Epithelial cell of alveolus of lung (primary cell): ENCODE measurements at places on chromosomes 5 and 9. TPM values are rescaled to one million over a fixed set of nuclear protein-coding genes. Genes with fewer than 3 reads are reported as not detected.

BAAT gene
- total RNA-seq, result 0.13 and 0.56 TPM in 2 replicates

IDNK gene
- total RNA-seq, result 0.48 and 2.3 TPM in 2 replicates

SREK1IP1 gene
- total RNA-seq, result 6.6 and 11.3 TPM in 2 replicates

MTREX gene
- total RNA-seq, result 54.1 and 73.3 TPM in 2 replicates

LCN15 gene
- not detected in 2 replicates for total RNA-seq

FOXD1 gene
- 13.2 and 18.0 TPM in 2 replicates for total RNA-seq

NUTM2F gene
- not detected in 2 replicates for total RNA-seq

MORN5 gene
- not detected in 2 replicates for total RNA-seq

FAM53C gene
- 25.9 and 41.4 TPM in 2 replicates for total RNA-seq

DBH gene
- not detected in 2 replicates for total RNA-seq

KIF20A gene
- 35.4 and 44.1 TPM in 2 replicates for total RNA-seq

ITK gene
- total RNA-seq, result not detected in 2 replicates

PCDHGB3 gene
- total RNA-seq, result 0.39 and 6.1 TPM in 2 replicates

SLC44A1 gene
- total RNA-seq, result 23.4 and 26.2 TPM in 2 replicates

TOR1B gene
- 26.8 and 28.8 TPM in 2 replicates for total RNA-seq

SLC27A6 gene
- total RNA-seq, result 1.6 and 1.8 TPM in 2 replicates

IRX1 gene
- total RNA-seq, result 1.7 TPM in 1 of 2 replicates, not detected in the other

GDNF gene
- total RNA-seq, result 0.39 TPM in 1 of 2 replicates, not detected in the other

DEPDC1B gene
- 7.1 and 10.0 TPM in 2 replicates for total RNA-seq

FRMD3 gene
- total RNA-seq, result 0.13 and 1.3 TPM in 2 replicates

RETREG1 gene
- total RNA-seq, result 0.16 and 0.39 TPM in 2 replicates

KCNN2 gene
- 0.26 and 0.96 TPM in 2 replicates for total RNA-seq

CAVIN4 gene
- 0.65 and 1.9 TPM in 2 replicates for total RNA-seq

ENTPD2 gene
- 0.72 TPM in 1 of 2 replicates, not detected in the other for total RNA-seq

RELL2 gene
- total RNA-seq, result 2.4 and 3.7 TPM in 2 replicates

MOCS2 gene
- total RNA-seq, result 34.3 and 35.3 TPM in 2 replicates

TRIM36 gene
- 0.24 and 1.4 TPM in 2 replicates for total RNA-seq

SGCD gene
- 3.8 and 7.0 TPM in 2 replicates for total RNA-seq

STPG3 gene
- not detected in 2 replicates for total RNA-seq

PRR7 gene
- total RNA-seq, result 9.3 and 10.0 TPM in 2 replicates

PCDHGB2 gene
- total RNA-seq, result 0.39 and 3.0 TPM in 2 replicates

ATP6V1G1 gene
- 92.6 and 133 TPM in 2 replicates for total RNA-seq

PCDHGA10 gene
- total RNA-seq, result 3.4 and 11.8 TPM in 2 replicates

ALDH1A1 gene
- total RNA-seq, result 0.13 and 6.5 TPM in 2 replicates

LRRC14B gene
- not detected in 2 replicates for total RNA-seq

SOHLH1 gene
- not detected in 2 replicates for total RNA-seq

PLAC8L1 gene
- total RNA-seq, result not detected in 2 replicates

MCIDAS gene
- not detected in 2 replicates for total RNA-seq

WNT8A gene
- total RNA-seq, result not detected in 2 replicates

CARD19 gene
- 103 and 114 TPM in 2 replicates for total RNA-seq

CER1 gene
- total RNA-seq, result not detected in 2 replicates

HTR4 gene
- not detected in 2 replicates for total RNA-seq

PROB1 gene
- total RNA-seq, result 3.8 and 5.6 TPM in 2 replicates

PRRT1B gene
- total RNA-seq, result not detected in 2 replicates
